ENCODE measurements at places on chromosomes 13 and 19.
A peak's percentile ranks its signal among the peaks of the same experiment; 100 is the strongest.

DNA sequence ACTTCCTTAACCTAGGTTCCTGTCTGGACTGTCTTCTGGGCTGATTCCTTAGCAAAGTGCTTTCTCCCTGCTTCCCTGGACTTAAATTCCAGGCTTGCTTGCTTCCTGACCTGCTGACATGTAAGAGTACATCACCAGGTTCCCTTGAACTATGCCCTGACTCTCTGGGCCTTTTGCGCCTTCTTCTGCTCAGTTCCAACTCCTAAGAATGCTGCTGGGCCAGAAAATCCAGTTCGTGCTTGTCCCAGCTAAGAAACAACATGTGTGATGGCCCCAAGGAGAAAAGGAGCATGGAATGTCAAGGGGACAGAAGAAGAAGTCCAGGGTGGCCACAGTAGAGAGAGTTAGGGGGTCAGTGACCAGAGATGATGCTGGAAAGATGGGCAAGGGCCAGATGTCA lies 42.6 kb upstream of the MBNL2 start:
- no peak for DNase-seq

DNA sequence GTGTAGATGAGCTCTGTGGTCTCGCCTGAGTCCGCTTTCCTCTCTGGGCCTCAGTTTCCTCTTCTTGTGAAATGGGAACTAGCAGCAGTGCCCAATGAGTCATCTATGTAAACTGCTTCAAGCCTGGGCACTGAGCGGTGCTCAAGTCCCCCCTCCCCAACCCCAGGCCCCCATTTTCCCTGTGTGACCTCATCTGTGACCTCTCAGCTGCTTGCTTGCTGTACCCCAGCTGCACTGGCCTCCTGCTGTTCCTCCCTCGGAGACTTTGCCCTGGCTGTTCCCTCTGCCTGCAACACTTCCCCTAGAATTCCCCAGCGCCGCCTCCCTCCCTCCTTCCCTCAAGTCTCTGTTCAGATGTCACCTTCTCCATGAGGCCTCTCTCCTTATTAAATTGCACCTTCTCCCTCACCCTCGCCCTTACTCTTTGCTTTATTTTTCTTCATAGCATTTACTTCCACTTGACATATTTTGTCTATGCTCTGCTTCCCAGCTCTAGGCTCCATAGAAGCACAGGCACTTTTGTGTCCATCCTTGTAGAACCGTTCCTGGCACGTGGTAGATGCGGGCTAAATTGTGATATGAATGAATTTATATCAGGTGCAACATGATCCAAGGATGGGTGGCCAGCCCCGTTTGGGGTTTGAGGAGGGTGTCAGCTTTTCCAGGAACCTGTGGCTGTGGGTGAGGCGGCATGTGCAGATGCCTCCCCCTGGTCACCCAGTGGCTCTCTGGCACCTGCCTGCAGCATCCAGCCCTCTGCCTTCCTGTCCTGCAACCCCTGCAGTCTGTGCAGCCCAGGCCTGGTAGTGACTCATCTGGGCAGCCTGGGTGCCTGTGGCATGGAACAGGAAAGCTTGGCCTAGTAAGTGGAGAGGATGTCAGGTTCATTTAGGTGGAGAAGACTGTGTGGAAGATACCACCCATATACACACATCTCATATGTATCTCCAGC lies 26.3 kb downstream of the SIPA1L3 start:
- no peak for DNase-seq

- DNase-seq, result no peak
Measured at GRCh38 chr13:109427148-109427547, 359.2 kb downstream of the IRS2 start.

DNA sequence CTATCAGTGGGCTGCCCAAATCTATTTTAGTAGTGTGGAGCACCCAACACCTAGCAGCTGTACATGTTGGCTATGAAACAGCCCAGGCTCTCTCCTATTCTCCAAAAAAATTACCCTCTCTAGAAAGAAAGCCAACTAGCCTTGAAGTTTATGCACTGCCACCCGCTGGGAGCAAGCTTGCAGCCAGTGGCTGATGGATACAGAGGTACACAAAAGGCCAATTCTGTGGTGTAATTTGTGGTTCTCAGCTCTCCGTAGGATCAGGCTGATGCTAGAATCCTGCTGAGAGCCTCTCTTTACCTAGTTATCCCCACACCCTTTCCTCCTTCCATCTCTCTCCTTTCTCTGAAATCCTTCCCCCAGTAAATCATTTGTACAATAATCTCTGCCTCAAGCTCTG lies 1120.7 kb downstream of the DIAPH3 start:
- DNase-seq, result no peak

DNA sequence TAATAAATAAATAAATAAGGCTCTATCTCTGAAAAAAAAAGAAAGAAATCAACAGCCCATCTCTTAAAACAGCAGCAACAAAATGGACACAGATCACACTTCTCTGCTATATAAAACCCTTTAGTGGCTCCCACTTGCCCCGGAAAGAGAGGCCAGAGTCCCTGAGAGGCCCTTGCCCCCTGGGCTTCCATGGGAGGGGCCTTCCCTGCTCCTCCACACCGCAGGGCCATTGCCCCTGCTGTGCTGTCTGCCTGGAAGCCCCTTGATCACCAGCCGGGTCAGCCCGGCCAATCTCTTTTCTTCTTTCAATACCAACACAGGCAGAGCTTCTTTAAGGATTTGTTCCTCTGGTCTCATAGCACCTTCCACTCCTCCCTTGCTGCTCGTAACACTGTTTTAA lies 171.1 kb downstream of the URI1 start:
- no peak for DNase-seq

DNA sequence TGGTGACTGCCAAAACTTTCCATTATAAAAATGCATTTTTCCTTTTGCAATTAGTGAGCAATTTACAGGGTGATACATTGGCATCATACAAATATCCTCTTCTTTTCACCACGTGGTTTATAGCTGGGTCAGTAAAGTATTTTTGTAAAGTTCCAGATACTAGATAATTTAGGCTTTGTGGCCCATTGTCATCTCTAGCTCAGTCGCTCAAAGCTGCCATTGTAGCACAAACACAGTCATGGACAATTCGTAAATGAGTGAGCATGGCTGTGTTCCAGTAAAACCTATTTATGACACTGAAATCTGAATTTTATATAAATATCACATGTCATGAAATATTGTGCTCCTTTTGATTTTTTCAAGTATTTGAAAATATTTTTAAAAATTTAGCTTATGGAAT lies 162.9 kb downstream of the USP12 start:
- no peak for DNase-seq

- no peak for DNase-seq
Measured at GRCh38 chr19:55149078-55150003, at the start of gene TNNT1. TSS of gene TNNT1 (minus strand) at chr19:55149206. CDS start at chr19:55147157, 2,049 bp downstream.

GRCh38 chr13:31853643-31854326 lies 114.5 kb downstream of the RXFP2 start:
- DNase-seq, result no peak

GRCh38 chr13:24671386-24672113 lies 8.7 kb upstream of the ATP12A start:
- DNase-seq, result no peak

DNA sequence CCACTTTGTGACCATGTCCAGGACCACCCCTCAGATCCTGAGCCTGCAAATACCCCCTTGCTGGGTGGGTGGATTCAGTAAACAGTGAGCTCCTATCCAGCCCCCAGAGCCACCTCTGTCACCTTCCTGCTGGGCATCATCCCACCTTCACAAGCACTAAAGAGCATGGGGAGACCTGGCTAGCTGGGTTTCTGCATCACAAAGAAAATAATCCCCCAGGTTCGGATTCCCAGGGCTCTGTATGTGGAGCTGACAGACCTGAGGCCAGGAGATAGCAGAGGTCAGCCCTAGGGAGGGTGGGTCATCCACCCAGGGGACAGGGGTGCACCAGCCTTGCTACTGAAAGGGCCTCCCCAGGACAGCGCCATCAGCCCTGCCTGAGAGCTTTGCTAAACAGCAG lies 7.7 kb upstream of the CEACAM7 start:
- no peak for DNase-seq

DNA sequence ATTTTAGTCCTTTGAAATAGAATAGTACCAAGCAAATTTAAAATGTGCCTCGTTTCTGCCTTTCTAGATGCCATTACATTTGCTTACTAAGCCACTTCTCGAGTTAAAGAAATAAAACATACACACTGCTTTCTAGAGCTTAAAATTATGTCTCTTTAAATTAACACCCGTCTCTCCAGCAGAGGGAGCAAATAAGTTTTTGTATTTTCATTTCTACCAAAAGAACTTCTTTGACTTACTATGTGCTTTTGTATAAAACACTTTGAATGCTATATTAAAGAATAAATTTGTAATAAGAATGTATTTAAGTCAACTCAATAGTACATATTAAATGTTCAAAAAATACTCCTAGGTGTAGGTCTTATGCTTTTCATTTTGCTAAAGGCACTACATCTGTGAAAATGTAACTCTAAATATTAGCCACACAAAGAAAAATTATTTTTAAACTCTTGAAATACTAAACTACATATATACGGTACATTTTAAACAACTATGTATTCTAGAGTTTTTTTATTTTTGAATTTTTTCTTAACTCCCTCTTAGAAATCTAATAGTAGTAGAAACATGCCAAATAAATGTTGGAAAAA lies 269.3 kb upstream of the MIR17HG start:
- no peak for DNase-seq

GRCh38 chr19:38400361-38400760 lies 2.5 kb upstream of the FAM98C start:
- DNase-seq, result no peak

GRCh38 chr13:41864658-41865057 lies 96.3 kb downstream of the VWA8 start:
- no peak for DNase-seq

DNA sequence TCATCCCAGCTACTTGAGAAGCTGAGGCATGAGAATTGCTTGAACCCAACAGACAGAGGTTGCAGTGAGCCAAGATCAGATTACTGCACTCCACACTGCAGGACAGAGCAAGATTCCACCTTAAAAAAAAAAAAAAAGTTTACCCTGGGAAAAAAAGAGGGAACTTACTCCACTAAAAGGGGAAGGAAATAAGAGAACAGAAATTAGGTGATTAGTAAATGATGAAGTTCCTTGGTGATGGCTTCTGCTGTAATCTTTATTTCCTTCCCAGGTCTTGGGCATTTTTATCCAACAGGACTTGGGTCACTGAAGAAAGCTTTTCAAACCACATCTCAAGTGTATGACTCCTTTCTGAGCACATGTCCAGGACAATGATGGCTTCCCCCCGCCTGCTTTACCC lies 9.3 kb downstream of the ZNF780A start:
- DNase-seq, result no peak

GRCh38 chr19:38841787-38842438 lies 7.9 kb downstream of the HNRNPL start:
- no peak for DNase-seq

GRCh38 chr13:95137096-95137495 lies 164.2 kb downstream of the ABCC4 start:
- DNase-seq, result no peak

DNA sequence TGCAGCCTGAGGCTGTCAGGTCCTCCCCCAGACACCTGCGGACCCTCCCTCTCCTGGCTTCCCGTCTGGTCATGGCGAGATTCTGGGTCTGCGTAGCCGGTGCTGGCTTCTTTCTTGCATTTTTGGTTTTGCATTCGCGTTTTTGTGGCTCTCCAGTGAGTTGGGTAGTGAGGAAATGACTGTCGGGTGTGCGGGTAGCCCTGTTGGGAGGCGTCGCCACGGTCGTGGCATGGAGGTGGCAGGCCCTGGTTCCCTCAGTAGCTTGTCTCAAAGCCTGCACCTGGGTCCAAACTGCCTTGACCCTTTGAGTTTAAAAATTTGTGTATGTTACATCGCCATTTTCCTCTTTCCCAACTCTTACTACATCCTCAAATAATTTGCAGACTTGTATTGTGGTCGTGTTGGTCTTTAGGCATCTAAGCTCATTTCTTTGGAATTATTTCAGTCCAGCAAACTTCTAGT lies 344 bp downstream of the NHLRC3 start:
- peak; percentile 37 for DNase-seq

DNA sequence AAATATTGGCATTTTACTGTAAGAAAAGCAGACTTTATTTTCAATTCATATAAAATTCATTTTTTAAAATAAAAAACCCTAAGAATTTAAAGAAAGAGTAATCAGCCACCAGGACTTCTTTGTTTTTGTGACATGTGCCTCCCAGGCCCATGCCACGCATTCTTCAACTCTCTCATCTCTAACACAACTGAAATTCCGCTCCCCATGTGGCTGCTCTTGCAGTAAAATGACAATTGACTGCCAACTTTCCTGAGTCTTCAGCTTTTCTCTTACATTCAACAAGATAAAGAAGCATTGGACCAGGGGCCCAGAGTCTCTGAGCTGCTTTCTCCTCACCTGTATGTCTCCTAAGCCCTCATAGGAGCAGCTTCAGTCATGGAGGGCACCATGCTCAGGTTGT lies 372.1 kb downstream of the UQCRFS1 start:
- DNase-seq, result no peak

GRCh38 chr13:50894504-50894903 lies 15.1 kb upstream of the RNASEH2B start:
- DNase-seq, result no peak

DNA sequence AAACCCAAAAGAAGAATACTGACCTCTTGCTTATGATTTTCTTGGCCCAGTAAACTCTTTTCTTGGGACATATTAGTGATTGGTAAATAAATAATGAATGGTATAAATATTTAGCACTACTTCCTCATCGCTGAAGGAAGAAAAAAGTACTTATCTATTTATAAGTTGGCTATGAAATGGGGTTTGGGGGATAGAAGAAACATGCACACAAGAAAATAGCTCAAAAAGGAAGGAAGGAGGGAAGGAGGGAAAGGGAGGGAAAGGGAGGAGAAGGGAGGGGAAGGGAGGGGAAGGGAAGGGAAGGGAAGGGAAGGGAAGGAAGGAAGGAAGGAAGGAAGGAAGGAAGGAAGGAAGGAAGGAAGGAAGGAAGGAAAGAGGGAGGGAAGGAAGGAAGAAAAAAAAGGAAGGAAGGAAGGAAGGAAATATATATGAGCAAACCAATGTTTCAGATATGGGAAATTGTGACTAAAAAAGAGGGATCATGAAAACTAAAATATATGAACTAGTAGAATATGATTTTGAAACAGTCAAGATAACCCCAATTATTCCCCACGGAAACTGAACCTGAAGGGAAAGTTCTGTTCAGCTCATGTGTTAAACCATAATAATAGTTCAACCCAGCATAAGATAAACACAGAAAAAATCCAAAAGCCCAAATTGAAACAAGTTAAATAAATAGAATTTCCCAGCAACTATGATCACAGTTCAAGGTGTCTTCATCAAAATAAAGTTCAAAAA lies 75.3 kb downstream of the FGF14 start:
- DNase-seq, result no peak

GRCh38 chr13:76293751-76294150 lies 592.5 kb downstream of the KCTD12 start:
- DNase-seq, result no peak

DNA sequence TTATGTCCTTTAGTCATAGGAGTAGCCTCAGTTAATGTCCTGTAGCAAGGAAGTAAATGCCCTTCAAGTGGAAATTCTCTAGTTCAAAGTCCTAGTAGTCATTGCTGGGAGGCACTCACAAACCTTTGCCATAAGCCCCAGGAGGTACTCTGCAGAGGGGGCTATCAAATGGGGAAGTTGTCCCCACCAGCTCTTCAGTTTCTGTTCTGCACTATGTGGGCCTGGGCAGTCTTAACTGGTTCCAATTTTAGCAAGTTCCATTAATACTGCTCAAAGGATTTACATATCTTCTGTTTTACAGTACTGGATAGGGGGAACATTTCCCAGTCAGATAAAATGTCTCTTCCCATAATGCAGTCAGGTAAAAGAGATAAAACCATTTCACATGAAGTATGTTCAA lies 101.3 kb downstream of the B3GLCT start:
- no peak for DNase-seq

- no peak for DNase-seq
Measured at GRCh38 chr19:52748336-52748950, 13.6 kb upstream of the ZNF611 start.
